Left cardiac atrium (tissue), 4 donors: ENCODE measurements at places on chromosomes 1 and 21.
A peak's percentile ranks its signal among the peaks of the same experiment; 100 is the strongest.

GRCh38 chr1:96515925-96516324 lies 205.7 kb upstream of the PTBP2 start:
- DNase-seq: no peak

DNA sequence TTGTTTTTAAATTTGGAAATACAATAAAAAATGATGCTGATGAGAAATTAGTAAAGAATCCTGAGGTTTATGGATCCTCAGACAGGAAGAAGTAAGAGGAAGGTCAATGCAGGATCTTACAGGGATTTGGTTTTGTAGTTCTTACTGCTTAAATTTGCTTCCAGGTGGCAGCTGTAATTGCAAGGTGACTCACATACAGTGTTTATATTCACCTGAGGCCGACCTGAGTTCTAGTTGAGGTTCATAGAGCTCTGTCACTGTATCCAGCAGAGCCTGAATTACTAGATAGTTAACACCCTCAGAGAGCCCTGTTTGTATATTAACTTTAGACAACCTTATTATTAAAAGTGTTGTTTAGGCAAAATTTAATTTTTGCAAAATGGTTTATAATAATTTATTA lies 1.4 kb upstream of the WDR26 start:
- DNase-seq: no peak

- no peak for DNase-seq
Measured at GRCh38 chr1:185152187-185152767, 4.5 kb downstream of the TRMT1L start.

- DNase-seq: no peak
Measured at GRCh38 chr1:114286179-114286578, 132.5 kb upstream of the SYT6 start.

- peak; percentile 52 for DNase-seq
Measured at GRCh38 chr1:12031039-12031980, 12.0 kb downstream of the MIIP start.
